ENCODE measurements at places on chromosomes 4 and X. TPM values are rescaled to one million over a fixed set of nuclear protein-coding genes. Genes with fewer than 3 reads are reported as not detected.

- no peak for DNase-seq
These were observed 23.2 kb upstream of the AASDH start for GRCh38 chr4:56410247-56411062.

GRCh38 chr4:83285055-83285407, 433 bp upstream of the COQ2 start:
- DNase-seq, result no peak

ADH1A gene
- total RNA-seq, result 3.5 TPM

DNA sequence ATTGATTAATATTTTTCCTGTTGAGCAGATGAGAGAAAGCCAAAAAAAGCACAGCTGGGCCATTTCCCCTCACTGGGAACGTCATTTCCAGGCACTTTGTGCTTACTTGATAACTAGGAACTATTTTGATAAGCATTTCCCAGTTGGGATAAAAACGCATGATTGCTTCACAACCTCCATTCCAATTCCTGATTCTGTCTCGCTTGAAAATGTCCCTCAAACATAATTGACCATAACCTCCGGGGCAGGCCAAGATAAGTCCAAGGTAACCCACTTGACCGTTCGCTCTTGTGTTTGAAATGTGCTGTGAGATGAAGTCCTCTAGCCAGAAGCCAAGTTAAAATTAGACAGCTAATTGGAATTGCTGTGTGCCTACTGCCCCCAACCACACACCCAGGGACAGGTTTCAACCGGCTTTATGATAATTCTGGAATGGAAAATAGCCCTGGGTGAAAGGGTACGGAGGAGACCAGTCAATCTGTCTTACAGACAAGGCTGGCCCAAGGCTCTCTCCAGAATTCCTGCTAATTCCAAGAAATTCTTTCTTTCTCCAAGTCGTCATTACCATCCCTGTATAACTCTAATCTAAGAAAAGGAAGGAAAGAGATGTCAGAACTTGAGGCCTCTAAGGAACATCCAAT, 137.1 kb downstream of the MID1 start:
- DNase-seq, result no peak

DNA sequence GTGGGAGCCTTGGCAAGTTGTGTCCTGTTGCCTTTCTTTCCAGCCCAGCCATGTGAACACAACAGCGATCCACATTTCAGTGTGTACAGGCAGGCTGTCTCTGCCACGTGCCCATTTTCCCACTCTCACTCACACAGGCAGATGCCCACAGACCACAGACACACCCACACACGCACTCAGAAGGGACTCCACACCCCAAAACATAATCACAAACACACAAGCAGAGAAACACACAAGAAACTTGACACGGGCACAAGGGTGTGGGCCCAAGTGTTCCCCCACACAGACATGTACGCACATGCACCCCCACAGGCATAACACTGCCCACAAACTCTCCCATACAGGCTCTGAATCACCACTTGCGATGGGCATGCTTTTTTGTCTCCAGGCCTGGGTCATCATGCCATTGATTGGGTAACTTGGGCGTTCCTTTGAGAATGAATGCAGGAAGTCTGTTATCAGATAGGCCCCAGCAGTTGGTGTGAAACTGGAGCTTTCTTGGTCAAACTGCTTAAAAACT, 84.3 kb downstream of the NBDY start:
- DNase-seq, result no peak

DNA sequence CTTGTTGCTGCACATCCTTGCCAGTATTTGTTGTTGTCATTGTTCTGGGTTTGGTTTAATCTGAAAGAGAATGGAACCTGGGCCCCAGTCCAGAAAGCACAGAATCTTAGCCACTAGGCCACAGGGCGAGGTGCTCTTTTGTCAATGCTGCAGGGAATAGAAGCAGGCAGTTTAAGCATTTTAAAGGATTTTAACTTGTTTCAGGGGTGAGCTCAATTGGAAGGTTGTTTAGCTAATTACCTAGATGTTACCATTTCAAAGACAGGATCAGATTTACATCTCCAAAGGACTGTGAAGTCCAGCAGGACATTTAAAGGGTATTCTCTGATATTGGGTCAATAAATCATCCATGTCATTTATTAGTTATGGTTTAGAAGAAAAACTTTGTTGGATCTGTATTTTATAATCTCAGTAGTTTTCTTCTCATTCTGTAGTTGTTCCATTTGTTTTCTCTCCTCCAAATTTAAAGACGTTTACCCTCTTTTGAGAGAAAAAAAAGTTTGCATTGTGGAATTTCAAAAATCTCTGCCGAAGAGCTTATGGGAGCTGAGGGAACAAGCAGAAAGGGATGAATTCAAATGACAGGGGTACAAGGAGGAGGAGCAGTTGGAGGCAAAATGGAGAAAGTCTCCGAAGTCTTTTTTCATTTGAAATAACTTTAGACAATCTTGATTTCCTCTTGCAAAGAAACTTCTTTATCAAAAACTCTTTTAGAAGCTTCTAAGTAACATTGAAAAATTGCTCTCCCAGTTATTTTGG, 57.5 kb upstream of the FAM47C start:
- no peak for DNase-seq

- no peak for DNase-seq
These were observed 325.6 kb downstream of the CAMK2D start for GRCh38 chr4:113435893-113436292.

DNA sequence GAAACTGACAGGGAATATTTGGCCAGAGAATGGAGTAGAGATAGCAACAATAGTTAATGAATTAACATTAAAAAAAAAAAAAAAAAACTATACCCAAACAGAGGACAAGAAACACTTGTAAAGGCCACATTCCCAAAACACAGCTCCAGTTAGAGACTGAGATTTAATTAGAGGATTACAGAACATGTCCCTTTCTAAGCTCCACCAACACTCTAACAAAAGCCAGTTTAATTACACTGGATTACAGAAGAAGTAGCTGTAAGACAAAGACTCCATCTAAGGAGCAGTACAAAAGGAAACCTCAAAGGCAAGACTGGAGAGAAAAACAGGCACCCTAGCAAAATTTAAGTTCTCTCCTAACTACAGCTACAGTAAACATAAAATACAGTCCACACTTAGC, 1247.7 kb upstream of the AGA start:
- DNase-seq, result no peak

USP17L12 gene
- total RNA-seq, result not detected
